ENCODE measurements at places on chromosomes 1 and 21.

GRCh38 chr1:27374362-27375086 lies at the start of gene FCN3:
Gene FCN3, minus strand, starts transcription at chr1:27374824. Its CDS starts 6 bp downstream, at chr1:27374818.
- no peak for DNase-seq

- DNase-seq, result no peak
Measured at GRCh38 chr1:37575692-37576091, 19.0 kb downstream of the DNALI1 start.

GRCh38 chr21:42174173-42174572 lies 44.8 kb upstream of the ABCG1 start:
- peak; percentile 39 for DNase-seq

GRCh38 chr1:119587341-119587740 lies 60.7 kb downstream of the ZNF697 start:
- DNase-seq, result no peak

DNA sequence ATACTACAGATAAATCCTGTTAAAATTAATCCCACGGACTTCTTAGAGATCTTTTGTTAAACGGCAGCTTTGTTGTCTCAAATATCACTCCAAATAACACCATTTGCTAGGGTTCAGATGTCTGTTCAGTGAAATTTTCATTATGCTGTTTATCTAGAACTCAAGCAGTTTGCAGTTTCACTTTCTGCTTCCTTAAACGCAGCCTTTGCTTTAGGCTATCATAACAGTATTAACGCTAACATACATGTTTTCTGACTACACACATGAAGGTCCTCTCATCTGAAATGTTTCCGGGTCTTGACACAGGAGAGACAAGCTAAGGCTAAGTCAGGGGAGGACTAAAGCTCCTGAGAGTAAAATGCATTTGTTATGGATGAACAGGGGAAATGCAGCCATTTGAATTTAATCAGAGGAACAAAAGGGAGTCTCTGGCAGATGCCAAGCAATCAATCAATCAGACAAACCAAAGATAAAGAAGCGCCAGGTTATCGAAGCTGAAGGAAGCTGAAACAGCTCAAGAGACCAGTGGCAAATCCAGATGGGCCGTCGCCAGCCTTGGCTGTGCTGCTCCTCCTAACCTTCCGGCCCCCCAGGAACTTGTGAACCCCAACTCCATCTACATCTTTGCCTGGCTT lies 16.9 kb downstream of the CCSAP start:
- DNase-seq, result no peak

GRCh38 chr1:235799264-235799663 lies 67.4 kb downstream of the LYST start:
- DNase-seq, result no peak

- DNase-seq, result no peak
Measured at GRCh38 chr1:185297982-185298381, 19.1 kb downstream of the IVNS1ABP start.

DNA sequence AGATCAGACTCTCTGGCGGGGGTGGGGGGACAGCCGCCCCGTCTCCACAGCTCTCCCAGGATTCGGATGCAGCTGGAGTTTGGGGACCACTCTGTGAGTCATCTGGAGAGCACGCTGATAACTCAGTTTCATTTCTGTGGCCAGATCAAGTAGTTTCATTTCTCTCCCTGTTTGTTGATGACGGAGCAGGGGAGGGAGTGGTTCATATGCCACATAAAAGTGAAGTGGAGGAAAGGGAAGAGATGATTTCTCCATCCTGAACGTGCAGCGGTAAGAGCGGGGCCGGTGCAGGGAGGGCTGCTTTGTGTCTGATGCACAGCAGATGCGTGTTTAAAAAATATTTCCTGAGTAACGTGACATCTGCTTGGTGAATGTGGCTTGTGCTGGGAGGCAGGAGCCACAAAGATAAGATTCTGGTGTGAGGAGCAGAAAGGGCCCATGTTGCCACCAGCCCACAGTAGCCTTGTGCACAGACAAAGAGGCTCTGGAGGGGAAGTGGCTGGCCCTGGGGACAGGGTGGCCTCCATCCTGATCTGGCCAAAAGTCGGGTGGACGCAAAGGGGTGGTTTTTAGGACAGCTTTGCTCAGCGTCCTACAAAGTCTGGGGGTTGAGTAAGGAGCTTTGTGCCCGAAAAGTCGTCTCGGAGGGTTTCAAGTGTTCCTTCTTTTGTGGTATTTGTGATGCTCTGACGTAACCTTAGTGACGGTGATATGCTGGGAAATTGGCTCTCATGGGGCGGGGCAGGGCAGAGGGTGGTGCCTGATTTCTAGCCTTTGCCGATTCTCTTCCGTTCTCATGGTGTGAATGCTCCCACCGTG lies at the start of gene MX2:
MX2 (plus strand) TSS at position 242 of the 819 bp plus-strand sequence. CDS start 14,880 bp downstream, outside the sequence.
- peak; percentile 64 for DNase-seq

- DNase-seq, result no peak
Measured at GRCh38 chr1:202976633-202977032, 9.6 kb upstream of the CYB5R1 start.

GRCh38 chr1:156383023-156383422 lies 14.0 kb downstream of the RHBG start:
- DNase-seq, result no peak

DNA sequence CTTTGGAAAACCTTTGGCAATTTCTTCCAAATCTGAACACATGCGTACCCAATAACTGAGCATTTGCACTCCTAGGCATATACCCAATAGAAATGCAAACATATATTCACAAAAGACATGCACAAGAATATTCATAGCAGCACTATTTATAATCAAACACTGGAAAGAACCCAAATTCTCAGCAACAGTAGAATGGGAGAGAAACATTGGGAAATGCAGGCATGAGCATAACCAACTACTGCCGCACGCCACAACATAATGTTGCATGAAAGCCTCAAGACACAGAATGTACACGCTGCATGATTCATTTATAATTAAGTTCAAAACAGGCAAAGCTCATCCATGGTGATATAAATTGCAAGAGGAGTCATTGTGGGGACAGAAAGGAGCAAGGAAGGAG lies 69.5 kb upstream of the FBXO28 start:
- DNase-seq, result no peak

GRCh38 chr1:8348047-8348776 lies 30.3 kb downstream of the SLC45A1 start:
- no peak for DNase-seq

DNA sequence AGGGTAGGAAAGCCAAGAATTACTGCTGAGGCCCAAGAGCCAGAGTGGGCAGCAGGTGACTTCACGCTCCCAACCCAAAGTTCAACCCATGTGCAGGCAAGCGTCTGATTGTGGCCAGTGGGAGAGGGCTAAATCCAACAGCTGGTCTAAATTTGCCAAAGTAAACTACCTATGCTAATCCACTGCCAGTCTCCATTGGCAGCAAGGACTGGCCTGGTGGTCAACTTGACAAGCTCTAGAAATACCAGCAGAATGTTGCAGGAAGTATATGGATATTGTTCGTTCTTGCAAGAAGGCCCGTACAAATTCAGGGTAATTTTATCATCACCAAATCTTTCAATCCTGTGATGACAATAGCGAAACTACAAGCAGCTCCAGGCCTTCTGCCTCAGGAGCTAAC lies 1.5 kb downstream of the TMEM63A start:
- DNase-seq, result no peak

All from GM12864 (cell line).